ENCODE measurements at places on chromosomes 5 and 9.

DNA sequence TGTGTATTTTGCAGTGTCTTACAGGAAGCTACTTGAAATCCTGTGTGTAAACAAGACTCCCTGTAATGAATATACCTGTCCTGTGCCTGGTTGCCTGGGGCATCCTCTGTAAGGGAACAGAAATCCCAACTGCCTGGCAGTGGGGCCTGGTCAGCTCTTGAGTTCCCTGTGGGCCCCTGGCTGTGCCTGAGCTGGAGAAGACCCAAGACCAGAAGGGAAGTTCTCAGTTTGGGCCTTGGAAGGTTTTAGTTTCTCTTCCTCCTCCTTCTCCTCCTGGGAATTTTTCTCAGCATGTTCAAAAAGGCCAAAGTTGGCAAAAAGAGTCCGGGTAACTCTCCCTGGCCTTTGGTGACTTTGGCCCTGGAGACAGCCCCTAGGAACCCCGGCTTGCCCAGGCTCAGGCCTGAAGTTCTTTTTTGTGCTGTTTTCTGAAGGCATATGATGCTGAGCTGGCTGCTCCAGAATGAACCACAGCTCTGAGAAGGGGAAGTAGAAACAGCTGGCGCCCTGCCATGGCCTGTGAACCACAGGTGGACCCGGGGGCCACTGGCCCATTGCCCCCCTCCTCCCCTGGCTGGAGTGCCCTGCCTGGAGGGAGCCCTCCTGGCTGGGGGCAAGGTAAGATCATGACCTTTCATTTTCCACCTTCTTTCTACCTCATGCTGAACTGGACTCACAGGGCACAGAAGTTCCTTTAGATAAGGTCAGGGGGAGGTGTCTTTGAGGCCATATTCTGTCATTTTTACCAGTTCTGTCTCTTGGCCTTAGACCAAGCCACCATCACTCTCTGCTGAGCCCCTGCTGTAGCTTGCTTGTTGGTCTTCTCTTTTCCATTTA lies 5.8 kb downstream of the TMEM268 start:
- no peak for DNase-seq

DNA sequence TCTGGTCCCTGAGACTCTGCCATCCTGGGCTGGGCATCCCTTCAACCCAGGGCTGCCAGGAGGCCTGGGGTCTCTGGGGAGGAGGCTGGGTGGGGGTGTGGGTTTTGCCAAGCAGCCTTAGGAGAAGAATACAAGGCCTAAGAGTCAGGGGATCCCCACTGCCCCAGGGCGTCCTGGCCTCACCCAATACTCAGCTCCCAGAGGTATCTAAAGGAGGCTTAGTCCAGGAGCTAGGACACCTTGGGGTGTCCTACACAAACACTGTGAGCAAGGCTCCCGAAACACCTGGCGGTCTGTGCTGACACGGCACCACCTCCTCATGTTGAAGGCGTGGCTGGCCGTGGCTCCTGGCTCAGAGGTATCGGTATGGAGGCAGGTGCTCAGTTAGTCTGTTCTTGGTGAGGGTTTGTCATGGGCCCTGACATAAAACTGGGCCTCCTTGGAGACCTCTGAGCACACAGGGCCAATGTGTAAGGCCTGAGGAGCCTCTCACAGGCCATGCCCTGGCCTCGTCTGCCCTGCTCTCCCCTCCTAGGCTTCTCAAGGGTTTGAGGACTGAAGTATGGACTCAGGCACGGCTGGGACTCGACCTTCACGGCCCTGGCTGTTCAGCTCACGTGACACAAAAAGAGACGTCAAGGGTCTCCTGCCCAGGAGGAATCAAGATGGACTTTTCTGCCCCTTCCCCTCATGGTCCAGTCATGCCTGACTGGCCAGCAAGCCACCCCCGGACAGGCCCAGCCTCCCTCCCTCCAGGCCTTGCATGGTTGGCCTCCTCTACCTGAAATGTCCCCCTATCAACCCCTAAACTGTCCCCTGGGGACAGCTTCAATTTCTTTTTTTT lies 277.3 kb downstream of the FSTL4 start:
- no peak for DNase-seq

GRCh38 chr5:122639033-122639432 lies 135.8 kb upstream of the SNX2 start:
- no peak for DNase-seq

DNA sequence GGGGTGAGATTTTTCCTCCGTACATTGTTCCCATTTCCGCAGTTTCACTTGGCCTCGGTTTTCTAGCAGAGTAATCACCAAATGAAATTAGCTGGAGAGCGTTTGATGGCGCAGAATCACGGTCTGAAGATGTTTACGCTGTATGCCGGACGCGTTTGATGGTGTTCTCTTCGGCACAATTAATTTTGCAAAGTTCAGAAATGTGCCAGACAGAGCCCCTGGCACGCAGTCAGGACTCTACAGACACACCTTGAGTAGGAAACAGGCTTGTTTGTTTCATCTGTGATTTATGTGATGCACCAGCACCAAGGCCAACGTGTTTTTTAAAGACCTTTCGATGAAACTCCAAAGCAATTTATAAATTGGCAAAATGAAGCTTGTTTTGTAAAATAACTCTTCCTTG lies 863 bp upstream of the LIFR start:
- DNase-seq, result no peak

DNA sequence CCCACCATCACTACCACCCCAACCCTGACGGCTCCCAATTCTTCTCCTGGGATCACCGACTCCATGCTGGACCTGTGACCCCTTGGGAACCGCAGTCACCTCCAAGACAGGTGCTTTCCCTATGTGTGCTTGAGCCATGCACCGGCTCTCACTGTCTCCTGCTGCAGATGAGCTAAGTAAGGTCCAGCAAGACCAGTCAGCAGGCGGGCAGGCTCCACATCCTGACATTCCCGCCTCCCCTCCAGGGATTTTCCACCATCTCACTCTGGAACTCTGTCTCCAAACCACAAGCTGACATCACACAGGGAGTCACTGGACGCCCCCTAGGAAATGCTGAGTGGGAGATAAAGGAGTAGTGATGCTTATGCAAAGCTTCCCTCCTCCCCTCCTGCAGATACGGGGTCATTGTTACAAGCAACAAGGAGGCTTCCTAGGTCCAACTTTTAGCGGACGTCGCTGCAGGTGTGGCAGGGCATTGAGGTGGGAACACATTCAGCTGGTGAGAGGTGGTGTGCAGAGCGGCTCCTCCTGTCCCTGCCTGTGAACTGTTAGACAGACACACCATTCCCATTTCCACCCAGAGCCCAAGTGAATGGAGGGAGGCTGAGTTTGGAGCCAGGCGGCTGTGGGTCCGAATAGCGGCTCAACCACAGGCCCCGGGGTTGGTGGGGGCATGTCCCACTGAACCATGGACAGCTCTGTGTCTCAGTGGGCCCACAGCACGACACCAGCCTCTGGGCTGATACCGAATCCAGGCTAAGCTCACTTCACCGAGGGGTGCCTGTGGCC lies 129.2 kb upstream of the PHYKPL start:
- peak; percentile 81 for DNase-seq

DNA sequence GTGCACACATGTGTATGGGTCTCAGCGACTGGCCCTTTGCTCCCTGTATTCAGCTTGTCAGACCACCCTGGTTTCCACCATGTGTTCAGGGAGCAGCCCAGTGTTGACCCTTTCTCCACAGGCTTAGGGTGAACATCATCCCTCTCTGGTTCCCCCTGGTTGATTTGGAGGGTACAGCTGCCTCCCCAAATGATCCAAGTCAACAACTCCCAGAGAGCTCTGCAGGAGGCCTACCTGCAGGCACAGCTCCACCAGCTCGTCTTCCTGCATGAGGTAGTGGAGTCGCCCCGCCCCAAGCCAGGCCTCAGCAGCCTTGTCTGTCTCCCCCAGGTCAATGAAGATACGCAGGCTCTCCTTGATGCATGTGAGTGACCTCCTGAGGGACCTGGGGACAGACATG lies 50.5 kb downstream of the SH3TC2 start:
- no peak for DNase-seq

GRCh38 chr9:36928210-36928609 lies 105.9 kb downstream of the PAX5 start:
- no peak for DNase-seq

DNA sequence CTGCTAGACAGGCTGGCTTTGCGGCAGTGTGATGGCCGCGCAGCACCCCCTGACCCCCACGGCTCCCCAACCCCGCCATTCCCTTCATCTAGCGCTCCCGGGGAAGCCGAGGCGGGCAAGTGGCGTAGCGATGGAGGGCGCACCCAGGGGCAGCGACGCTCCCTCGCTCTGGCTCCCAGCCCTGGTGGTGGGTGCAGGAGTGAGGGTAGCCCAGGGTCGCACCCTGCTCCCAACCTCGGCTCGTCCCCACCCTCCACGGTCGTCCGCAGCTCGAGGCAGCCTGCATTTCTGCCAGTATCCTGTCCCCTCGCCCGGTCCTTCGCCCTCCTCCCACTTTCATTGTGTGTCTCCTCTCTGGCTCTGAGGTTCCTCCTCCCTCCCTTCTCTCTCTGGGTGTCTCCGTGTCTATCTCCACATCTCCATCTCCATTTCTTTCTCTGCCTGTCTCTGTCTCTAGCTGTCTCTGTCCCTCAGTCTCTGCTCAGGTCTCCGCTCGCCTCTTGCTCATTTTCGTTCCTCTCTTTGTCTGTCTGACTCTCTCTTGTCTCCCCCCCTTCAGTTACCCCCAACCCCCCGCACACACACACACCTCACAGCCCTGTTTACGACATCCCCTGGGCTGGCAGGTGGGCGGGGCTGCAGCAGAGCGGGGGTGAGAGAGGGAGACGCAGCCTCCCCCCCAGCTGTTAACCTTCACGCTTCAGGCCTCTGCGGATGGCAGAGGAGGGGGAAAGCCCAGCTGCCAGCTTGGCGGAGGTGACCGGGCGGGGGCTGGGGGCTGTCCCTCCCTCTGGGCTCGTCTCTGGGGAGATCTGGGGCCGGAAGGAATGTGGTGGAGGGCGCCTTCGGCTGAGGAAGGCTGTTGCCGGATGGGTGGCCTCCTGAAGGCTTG lies 48.7 kb upstream of the PSD2 start:
- DNase-seq, result peak; percentile 72

- DNase-seq, result no peak
Observed at GRCh38 chr5:98517560-98518366, 255.7 kb upstream of the RGMB start.

DNA sequence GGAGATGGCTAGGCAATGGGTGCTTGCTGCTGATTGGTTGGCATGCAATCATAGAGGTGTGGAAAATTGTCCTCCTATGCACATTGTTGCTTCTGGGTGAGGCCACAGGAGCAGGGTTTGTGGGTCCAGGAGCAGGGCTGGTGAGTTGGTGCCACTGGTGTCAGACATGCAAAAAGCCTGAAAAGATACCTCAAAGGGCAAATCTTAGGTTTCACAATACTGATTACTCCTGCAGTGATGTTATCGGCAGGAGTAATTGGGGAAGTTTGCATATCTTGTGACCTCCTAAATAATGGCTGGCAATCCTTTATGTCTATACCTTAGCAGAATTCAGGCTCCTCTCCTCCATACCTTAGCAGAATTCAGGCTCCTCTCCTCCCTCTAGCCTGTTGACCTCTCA lies 25.2 kb downstream of the SLC25A48 start:
- no peak for DNase-seq

All from fibroblast of skin of right biceps (primary cell).